Omental fat pad (tissue), 4 donors: ENCODE measurements at places on chromosomes 5 and 9.

GRCh38 chr5:159319832-159320231, 10.5 kb downstream of the IL12B start:
- DNase-seq: no peak

DNA sequence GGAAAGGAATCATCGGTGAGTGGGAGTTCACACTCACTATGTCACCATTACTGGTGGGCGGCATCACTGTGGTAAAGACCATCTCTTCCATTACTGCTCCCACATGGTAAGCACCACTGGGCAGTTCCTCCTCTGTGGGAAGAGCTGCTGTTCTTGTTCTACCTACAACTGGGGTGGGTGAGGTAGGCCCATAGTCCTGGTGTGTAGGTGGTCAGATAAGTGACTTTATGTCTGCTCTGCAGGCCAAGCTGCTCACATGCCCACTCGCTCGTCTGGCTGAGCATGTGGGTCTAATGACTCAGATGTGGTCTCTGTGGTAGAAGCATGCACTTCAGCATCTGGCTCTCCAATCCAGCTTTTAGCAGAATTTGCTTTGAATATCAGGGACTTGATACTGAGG, 82.9 kb downstream of the TMEM215 start:
- no peak for DNase-seq

DNA sequence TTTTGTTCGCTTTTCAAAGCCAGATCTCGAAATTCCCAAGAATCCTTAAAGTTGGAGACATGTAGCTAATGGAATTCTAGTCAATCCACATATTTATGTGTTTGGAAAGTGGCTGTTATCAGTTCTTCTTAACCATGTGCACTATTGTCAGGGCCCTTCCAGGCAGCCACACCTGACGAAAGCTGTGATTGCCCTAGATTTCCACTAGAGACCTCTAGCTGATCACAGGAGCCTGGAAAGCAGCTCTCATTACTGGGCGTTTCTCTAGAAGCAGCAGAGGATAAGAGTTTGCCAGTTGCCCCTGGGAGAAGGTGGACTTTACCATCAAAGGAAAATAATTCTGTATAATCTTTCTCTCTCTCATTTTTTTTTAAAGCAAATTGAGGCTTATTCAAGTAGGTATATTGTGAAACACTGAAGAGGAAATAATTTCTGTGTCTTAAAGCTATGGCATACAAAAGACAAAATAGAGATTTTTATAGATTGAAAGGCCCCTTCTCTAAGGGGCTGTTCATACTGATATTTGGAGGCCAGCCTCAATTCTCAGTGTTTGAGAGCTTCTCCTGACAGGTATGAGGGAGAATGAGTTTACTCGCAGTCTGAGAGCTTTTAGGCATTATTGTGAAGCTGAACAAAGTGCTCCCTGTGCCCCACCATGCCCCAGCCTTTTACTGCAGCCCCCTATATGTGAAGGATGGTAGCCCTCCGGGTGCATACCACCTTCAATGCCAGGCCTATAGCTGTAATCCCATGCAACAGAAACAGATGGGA, 405.4 kb upstream of the ACTBL2 start:
- DNase-seq: no peak

- DNase-seq: no peak
Measured at GRCh38 chr5:141338538-141339306, at the start of gene PCDHGA2. PCDHGA2 (plus strand) TSS chr5:141338760.

GRCh38 chr5:157203417-157203816, 22.8 kb downstream of the ITK start:
- DNase-seq: no peak

- no peak for DNase-seq
Measured at GRCh38 chr5:63553073-63553472, 409.2 kb downstream of the HTR1A start.

- no peak for DNase-seq
Measured at GRCh38 chr5:103375350-103375749, 116.8 kb downstream of the MACIR start.

DNA sequence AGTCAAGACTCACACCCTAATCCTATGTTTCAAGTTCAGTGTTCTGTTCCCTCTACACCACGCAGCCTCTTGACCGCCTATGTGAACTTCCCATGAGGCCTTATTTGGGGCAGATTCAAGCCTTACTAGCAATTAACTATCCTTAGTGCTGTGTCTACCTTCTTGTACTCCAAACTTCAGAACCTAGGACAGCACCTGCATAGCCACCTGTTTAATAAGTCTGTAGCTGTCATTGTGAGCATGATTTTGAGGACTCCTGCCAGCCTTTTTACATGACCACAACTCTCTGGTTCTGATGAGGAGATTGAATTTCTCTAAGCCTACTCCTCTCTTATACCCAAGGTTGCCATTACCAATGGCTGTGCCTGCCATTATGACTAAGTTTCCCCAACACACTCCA, 50.8 kb upstream of the PCSK1 start:
- DNase-seq: no peak

- DNase-seq: no peak
Measured at GRCh38 chr5:68680366-68680765, 413.4 kb upstream of the SLC30A5 start.

DNA sequence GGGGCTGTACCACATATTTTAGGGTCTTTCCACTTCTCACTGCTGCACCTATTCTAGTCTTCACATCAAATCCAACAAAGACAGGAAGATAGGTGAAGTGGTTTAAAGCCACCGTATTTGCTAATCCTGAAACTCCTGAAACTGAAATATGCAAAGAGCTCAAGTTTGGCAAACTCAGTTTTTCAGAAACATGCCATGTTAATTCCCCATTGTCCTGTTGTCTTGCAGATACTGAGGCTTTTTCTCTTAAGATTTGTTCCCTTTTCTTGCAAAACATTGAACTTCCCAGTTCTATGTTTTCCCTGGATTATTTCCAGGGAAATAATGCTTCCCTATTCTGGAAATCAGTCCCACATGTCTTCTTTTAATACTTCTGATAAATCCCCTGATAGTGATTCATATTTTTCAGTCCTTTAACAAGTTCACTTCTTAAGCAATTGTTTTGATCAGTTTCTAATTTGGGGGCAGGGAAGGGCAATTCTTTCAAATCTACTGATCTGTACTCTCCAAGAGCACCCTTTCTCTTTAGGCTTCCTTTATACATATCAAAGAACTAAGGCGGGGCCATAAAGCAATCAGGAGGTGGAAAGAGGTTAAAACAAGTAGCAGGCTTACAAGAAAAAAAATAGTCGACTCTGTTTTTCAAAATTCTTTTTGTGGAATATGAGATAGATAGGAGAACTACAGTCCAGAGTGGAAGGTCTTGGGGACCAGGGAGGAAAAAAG, 648.5 kb downstream of the BNC2 start:
- DNase-seq: no peak

DNA sequence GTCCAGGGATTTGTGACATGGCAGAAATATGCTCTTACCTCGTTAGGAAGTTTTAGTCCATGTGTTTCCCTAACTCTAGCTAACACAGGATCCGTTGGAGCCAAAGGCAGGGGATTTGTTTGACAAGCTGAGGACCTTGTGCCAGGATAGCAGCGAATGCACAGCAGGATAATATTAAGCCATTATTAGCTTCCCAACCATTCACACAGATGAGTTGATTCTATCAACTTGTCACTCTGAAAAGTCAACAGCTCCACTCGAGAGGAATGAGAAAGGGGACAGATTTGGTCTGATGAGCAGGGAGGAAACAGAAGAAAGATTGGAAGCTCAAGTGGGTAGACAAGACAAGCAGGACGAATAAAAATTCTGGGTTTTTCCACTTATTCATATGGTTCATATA, 106.2 kb downstream of the FSTL4 start:
- DNase-seq: no peak

DNA sequence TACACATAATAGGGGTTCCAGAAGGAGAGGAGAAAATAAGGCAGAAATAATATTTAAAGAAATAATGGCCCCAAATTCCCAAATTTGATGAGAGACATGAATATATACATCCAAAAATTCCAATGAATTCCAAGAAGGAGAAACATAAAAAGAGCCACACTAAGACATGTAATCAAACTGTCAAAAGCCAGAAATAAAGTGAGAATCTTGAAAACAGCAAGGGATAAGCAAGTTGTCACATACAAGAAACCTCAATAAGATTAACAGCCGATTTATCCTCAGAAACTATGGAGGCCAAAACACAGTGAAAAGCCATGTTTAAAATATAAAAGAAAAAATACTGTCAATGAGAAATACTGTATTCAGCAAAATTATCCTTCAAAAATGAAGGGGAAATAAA, 14.5 kb downstream of the CATSPER3 start:
- DNase-seq: no peak

DNA sequence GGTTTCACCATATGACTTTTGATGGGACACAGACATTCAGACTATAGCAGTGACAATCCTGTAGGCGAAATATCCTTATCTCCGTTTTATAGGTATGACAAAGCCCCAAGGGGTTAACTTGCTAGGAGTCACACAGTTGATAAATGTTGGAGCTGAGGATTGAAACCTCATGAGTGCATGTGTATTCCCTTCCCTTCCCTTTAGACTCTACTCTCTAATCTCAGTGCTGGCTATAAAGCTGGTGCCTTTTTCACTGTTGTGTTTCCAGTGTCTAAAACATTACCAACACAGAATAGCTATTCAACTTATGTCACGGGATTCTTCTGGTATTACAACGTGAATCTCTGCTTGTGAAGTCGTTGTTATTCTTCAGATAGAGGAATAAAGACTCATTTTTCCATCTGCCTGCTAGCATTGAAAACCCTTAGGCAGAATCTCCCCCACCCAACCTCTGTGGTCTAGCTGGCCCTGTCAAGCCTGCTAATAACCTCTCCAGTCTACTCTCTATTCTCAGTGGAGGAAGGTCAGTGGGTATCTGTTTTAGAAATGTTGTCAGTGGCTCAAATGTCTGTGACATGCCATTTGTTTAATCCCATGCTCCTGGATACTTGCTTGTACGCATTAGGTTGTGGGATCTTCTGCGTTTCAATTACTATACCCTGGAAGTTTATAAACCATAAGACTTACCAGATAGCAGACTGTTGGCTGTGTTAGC, 121.2 kb downstream of the TLE4 start:
- no peak for DNase-seq

- no peak for DNase-seq
Measured at GRCh38 chr9:130159057-130159456, 13.1 kb upstream of the NCS1 start.

- no peak for DNase-seq
Measured at GRCh38 chr5:109803854-109804253, 114.1 kb downstream of the MAN2A1 start.

DNA sequence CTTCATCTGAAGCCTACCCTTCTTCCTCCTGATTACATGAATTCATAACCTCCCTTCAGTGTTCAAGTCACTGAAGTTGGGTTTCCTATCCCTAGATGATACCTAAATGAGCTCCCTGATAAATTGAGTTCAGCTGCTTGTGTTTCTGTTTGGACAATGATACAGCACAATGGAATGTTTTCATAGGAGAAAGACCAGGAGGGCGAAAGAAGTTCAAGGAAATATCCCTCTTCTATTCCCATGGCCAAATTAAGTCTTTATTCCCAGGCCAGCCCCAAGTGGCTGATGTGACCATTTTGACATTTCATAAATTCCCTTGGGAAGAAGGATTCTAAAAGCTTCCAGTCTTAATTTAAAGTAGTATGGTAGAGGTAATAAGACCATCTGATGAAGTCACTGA, 555.8 kb upstream of the CLINT1 start:
- DNase-seq: no peak

GRCh38 chr5:167949435-167949834, 342.0 kb upstream of the WWC1 start:
- no peak for DNase-seq

GRCh38 chr9:70049236-70049635, 5.6 kb downstream of the MAMDC2 start:
- DNase-seq: no peak

DNA sequence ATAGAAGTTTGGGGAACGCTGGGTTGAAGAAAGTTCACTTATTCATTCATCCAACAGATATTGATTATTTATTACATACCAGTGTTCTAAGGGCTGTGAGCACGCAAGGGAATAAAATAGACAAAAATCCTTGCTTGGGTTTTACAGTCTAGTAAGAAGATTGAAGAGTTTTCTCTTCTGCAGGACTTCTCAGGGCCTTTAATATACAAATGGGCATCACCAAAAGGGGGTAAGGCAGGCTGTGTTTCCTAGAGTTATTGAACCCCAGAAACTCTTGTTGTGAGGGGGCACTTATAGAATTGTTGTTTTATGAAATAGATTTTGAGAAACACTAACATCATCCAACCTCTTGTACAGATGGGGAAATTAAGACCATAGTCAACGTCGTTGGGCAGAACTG, 198.5 kb upstream of the ZNF618 start:
- DNase-seq: no peak

DNA sequence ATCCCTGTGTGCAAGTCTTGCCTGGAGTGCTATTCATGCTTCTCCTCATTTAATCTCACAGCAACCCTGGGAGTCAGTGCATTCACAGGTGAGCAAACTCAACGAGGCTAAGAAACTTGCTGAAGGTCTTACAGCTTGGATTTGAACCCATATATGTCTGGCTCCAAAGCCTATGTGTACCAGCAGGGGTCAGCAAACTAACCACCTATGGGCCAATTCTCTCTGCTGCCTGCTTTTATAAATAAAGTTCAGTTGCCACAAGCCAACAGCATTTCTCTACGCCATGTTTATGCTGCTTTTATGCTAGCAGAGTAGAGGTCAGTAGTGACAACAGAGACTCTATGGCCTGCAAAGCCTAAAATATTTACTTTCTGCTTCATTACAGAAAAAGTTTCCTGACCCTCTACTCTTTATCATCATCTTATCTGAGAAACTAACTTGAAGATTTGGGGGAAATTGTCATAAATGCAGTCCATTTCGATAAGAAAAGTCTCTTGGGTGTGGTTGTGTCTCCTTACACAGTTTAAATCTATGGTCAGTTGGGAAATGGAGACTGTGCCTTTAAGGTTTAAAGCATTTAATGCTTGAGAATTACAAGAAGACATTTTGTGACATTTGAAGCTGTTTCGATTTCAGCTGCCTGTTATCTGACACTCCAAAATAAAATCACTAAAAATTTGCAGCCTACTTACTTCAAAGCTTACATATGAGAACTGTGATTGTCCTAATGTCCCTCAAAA, 137.7 kb downstream of the PRELID2 start:
- DNase-seq: no peak

GRCh38 chr5:149317281-149318048, 27.8 kb upstream of the GRPEL2 start:
- DNase-seq: no peak

- no peak for DNase-seq
Measured at GRCh38 chr5:24555229-24555628, 89.5 kb downstream of the CDH10 start.
